ENCODE measurements at places on chromosomes 4 and X.

GRCh38 chrX:17375367-17375636, 302 bp downstream of the NHS start:
- DNase-seq: no peak

GRCh38 chr4:16129336-16129735, 45.5 kb upstream of the PROM1 start:
- no peak for DNase-seq

GRCh38 chr4:53021754-53022512, 159.8 kb downstream of the RASL11B start:
- no peak for DNase-seq

DNA sequence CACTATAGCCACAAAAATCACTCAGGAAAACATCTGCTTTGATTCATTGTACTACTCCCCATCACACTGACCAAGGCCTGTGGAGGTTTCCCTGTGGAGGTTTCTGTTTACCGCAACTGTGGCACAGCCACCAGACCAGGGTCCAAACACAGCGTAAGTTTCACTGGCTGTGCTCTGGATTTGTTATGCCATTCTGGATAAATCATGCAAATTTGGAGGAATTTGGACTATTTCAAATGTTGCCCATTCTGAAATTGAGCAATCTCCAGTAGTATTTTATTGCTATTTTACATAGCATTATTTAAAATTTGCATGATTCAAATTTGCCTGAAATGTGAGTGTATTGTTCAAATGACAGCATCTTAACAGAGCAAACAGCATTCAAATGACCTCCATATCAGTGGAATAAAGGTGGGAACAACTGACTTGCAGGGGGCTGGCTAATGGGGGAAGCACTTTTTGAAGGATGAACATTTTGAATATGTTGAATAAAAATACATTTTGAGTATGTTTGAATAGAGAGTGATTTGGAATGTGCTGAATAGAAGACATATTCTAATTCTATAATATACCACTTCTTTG, 66.1 kb upstream of the ACSL1 start:
- DNase-seq: no peak

DNA sequence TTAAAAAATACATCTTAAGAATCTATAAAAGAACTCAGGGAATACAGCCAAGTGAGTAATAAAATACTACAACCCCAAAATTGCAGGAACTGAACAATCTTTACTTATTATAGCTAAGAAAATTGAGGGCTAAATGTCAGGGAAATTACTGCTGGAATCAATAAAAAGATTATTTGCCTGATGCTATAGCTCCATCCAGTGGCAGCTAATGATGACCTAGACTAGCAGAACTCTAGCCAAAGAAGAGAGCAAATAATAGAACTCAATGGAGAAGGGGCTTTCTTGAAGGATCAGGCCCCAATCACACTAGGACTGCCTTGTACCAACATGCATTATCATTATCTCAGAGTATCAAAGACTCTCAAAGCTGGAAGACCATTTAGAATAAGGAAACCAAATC, 85.0 kb upstream of the FAM241A start:
- no peak for DNase-seq

DNA sequence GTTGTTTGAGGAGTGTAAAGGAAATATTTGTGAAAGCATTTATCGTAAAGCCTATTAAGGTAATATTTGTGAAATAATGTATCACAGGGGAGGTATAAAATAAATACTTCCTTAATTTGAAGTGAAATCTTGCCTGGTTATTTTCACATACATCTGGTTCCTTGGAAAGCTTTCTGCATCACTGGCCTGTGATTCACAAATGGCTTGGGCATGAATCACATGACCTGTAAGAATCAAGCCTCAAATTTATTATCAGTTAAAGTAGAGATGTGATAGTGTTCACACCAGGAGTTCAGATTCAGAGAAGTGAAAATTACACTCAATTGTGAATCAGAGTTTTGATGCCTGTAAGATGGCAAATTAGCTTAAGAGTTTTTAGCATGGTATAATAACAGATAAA, 1911.4 kb downstream of the STIM2 start:
- no peak for DNase-seq

GRCh38 chr4:15479089-15479912, 9.6 kb downstream of the CC2D2A start:
- DNase-seq: no peak

GRCh38 chr4:42478946-42479345, 81.7 kb downstream of the SHISA3 start:
- DNase-seq: no peak

DNA sequence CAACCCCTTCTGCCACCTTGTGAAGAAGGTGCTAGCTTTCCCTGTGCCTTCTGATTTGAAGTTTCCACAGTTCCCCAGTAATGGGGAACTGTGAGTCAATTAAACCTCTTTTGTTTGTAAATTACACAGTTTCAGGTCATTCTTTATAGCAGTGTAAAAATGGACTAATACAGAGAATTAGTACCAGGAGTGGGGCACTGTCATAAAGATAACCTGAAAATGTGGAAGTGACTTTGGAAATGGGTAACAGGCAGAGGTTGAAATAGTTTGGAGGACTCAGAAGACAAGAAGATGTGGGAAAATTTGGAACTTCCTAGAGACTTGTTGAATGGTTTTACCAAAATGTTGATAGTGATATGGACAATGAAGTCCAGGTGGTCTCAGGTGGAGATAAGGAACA, 131.0 kb upstream of the HAND2 start:
- DNase-seq: no peak

- no peak for DNase-seq
Observed at GRCh38 chrX:45771114-45771513, 570.4 kb upstream of the DIPK2B start.

- no peak for DNase-seq
Observed at GRCh38 chr4:76630741-76631140, 195.7 kb downstream of the SHROOM3 start.

- no peak for DNase-seq
Observed at GRCh38 chr4:1074077-1074476, 39.3 kb downstream of the RNF212 start.

GRCh38 chr4:56681158-56681852, at the start of gene HOPX:
Gene HOPX (minus strand): TSS chr4:56681296. CDS start chr4:56657816, 23,480 bp downstream.
- no peak for DNase-seq

DNA sequence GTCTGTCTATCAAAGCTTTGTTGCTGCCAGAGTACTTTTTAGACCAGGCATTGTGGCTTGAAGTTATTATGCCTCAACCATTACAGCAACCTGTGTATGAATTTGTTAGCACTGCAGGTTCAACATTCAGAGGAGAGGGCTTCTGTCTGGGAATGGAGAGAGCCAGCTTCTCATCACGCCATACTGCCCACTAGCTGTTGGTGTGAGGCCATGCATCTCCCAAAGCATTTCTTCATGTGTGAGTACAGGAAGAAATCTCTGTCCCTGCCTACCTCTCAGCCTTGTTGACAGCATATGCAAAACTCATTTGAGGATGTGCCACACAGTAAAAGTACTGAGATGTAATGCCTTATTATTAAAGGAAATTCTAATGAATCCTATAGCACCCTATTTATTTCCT, 76.9 kb upstream of the PPARGC1A start:
- DNase-seq: no peak

- DNase-seq: no peak
Observed at GRCh38 chr4:13750594-13750993, 123.1 kb upstream of the BOD1L1 start.

GRCh38 chr4:186685767-186686183, 37.9 kb downstream of the FAT1 start:
- DNase-seq: no peak

DNA sequence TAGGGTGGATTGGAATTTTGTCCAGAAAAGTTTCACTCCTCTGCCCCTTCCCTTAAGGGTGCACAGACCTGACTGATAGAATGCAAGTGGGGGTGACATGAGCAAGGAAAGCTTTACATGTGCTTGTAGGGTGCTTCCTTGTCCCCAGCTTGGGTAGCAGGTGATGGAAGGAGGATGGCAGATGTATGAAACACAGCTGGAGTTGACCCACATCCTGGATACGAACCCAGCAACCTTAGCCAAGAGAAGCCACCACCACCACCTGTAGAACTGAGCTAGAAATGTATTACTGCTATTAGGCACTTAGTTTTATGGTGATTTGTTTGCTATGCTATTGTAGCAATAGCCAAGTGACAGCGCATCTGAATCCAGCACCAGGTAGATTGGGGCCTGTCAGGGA, 227.4 kb downstream of the HS3ST1 start:
- no peak for DNase-seq

GRCh38 chrX:2898846-2899512, 30.2 kb downstream of the ARSD start:
- DNase-seq: no peak

DNA sequence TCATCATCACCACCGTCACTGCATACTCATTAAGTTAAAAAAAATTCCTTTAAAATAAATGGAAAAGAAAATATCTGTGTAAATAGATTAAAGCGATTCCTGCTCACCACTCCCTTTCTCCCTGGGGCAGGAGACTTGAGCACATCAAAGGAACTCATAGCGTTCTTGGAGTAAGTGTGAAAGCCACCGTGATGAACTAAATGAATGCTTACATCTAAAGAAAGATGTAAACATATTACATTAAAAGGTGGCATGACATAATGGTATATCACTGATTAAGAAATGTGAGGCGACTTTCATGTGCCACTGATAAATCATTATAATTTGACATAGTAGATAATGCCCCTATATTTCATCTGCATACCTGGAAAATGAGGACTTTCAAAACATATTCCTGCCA, 92.0 kb downstream of the SNCA start:
- DNase-seq: no peak

DNA sequence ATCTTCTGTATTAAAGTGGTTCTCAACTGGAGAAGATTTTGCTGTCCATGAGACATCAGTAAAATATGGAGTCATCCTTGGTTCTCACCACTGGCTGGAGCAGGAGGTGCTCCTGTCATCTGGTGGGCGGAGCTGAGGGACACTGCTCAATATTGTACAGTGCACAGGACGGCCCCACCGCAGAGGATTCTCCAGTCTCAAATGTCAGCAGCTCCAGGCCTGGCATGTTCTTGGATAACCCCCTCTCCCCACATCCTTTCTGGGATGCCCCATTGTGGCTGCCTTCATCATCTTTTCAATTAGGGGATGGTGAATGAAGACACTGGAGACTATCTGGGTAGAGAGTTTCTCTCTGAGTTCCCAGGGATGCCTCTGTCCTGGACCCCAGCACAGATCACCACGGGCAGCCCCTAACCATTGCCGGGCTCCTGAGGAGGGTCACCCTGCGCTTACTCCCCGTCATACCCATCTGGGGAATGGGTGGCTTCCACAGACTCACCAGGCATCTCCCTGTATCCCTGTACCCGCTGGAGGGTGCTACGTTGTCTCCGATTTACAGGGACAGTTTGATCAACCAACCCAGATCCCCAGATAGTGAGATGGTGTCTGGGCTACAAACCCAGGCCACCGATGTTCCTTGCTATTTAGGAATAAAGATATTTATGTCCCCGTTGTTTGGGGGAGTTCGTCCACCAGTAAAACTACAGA, 21.9 kb upstream of the P2RY8 start:
- DNase-seq: no peak

GRCh38 chrX:38452603-38453002, 100.2 kb downstream of the OTC start:
- DNase-seq: no peak

DNA sequence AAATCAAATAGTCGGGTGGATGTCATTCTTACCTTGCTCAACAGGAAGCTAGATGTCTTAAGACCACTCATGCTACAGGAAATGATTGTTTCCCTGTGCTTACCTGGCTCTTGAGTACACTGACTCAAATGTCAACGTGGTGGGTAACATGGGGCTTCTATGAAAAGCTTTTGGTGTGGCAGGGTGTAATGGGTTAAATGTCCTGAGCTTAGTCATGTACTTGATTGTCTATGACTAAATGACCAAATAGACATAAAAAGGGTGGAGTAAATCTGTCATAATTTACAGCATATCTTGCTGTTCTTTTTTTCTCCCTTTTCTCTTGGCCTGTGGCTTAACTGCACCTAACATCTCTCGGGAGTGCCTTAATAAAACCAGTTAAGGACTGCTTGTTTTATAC, 44.9 kb downstream of the CCNG2 start:
- no peak for DNase-seq

DNA sequence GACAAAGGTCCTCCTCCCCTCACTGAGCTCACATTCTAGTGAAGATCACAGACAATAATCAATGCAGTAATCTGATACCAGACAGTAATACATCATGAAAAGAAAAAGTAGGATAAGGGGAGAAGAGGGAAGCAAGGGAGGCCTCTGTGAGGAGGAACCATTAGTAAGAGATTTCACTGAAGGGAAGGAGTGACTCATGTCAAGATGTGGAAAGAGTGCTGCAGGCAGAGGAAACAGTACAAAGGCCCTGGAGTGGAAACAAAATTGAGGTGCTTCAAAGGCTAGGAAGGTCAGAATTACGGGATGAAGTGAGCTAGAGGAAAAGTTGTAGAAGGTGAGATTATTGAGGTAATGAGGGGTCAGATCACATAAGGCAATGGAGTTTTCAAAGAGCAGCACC, 38.1 kb downstream of the LAMTOR3 start:
- DNase-seq: no peak

- DNase-seq: no peak
Observed at GRCh38 chr4:38368613-38369012, 295.4 kb upstream of the KLF3 start.

- DNase-seq: no peak
Observed at GRCh38 chr4:153074936-153075630, 129.2 kb upstream of the TRIM2 start.

- DNase-seq: no peak
Observed at GRCh38 chr4:96073461-96073860, 233.6 kb downstream of the PDHA2 start.

DNA sequence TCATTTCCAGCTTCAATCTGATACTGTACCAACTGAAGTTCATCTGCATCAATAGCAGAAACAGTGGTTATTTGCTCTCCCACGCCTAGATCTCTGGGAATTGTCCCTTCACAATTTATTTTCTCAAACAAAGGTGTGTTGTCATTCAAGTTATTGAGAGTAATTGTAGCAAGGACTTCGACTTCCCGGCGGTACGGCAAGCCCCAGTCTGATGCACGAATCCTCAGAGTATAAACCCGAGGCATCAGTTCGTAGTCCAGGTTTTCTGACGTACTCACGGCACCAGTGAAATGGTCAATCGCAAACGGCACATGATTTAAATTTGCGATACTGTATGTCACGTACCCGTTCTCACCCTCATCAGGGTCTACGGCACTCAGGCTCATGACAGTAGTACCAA, 15.7 kb downstream of the FAT1 start:
- DNase-seq: no peak

- no peak for DNase-seq
Observed at GRCh38 chrX:10048076-10048475, 80.9 kb downstream of the CLDN34 start.

Data from effector CD4-positive, alpha-beta T cell (primary cell).